ENCODE measurements at places on chromosomes 7 and 10.

GRCh38 chr7:81883801-81884393 is 114.0 kb upstream of the HGF start:
- DNase-seq, result no peak

- DNase-seq, result no peak
Measured at GRCh38 chr10:131907679-131908078, 6.9 kb downstream of the PPP2R2D start.

GRCh38 chr7:151250181-151251132 is 2.0 kb upstream of the SMARCD3 start:
- DNase-seq, result no peak

- no peak for DNase-seq
Measured at GRCh38 chr7:136890399-136890798, 21.9 kb downstream of the CHRM2 start.

DNA sequence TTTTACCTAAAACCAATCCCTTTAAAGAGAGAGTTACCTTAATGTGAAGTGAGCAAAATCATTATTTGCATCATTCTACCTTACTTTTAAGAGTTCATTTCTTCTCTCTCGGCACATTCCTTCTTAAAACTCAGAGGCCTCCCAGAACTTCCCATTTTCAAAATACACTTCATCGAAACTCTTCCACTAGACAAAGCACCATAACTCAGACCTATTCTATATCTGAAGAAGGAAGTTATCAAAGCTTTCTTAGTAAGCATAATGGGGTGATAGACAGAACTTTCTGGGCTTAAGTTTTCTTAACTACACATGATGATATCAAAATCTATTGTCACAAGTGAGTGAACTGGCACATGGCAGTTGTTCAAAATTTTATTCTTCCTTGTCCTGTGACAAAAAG is 24.6 kb upstream of the GNAT3 start:
- DNase-seq, result no peak

- DNase-seq, result no peak
Measured at GRCh38 chr10:26412932-26413331, 25.2 kb upstream of the APBB1IP start.

GRCh38 chr10:35463878-35464277 is 127.6 kb downstream of the CCNY start:
- DNase-seq, result no peak

DNA sequence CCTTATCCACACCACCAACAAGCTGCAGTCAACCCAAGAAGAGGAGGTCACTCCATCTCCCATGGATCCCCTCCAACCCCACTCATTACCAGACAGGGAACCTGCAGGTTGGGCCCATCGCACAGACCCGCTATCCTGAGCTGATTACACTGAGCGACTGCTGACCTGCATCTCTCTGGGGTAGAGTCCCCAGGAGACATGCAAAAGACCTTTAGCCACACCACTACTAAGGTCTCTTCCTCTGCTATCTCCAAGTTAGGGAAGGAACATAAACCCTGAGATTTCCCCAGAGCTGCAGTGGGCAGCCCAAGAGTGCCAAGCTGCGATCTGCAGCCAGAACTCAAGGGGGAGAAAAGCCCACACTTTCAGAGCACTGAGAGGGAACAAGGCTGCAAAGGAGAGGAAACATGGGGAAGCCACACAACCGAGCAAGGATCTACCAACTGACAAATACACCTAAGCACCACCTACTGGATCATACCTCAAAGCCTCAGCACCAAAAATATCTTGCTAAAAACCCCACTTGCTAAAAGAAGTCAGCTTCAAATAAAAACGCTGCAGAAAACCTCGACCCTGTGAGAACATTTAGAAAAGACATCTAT is 298.2 kb downstream of the SORCS1 start:
- DNase-seq, result no peak

- DNase-seq, result no peak
Measured at GRCh38 chr10:110013630-110014293, 6.0 kb downstream of the ADD3 start.

DNA sequence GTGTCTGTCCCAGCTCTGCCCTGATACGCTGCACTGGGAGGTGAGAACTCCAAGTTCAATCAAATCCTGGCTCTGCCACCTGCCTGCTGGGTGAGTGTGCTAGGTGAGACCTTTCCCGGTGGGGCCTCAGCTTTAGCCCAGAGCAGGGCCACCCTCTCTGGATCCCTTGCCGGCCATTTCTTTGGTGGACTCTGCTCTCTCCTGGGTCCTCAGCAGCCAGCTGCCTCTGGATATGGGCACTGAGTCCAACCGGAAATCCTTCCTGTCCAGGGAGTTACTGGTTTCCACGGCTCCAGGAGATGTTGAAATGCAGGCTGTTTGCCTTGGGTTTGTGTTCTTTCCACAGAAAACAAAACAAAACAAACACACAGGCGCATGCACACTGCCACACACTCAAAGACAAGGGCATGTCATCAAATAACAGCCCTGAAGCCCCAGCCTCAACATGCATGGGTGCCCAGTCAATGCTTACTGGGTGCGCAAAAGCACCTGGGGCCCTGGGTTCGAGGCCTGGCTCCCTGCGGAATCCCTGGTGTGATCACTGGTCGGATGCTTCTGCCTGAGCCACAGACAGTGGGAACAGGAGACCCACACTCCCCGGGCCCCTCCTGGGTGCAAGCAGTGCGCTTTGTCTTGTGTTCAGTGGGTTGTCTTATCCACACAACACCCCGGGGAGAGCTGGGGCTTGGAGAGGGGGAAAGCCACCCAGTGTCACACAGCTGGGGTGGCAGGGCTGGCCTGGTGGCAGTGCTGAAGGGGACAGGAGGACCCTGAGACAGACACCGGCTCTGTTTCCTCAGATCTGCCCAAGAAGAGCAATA is 33.1 kb downstream of the PPIF start:
- DNase-seq, result no peak

Data from NCI-H1105 treated with DMSO at 0.1 percent for 48 hours (cell line).